ENCODE measurements at places on chromosomes 7 and 10.

GRCh38 chr7:85638394-85638793 is 451.5 kb upstream of the SEMA3D start:
- no peak for DNase-seq

- no peak for DNase-seq
Measured at GRCh38 chr10:38043516-38043915, 33.0 kb downstream of the ZNF33A start.

GRCh38 chr10:101157756-101158458 is 26.8 kb downstream of the TLX1 start:
- DNase-seq: no peak

DNA sequence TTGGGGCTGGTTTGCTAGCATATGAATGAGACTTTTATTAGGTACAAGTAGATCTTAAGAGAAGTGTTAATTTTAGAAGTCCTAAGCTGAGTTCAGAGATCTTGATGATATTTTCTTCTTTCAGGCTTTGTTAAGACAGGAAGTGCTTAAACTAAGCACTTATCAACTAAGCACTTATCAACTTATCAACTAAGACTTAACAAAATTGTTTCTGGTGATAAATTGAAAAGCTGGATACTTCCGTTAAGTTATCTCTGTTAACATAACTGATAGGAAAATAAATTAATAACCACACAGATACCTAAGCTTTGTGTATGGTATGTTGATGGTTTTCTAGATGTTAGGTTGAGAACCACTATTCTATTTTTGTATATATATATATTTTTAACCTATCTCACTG is 113.7 kb downstream of the PHTF2 start:
- no peak for DNase-seq

- DNase-seq: no peak
Measured at GRCh38 chr7:123030631-123031030, 35.1 kb upstream of the TAS2R16 start.

DNA sequence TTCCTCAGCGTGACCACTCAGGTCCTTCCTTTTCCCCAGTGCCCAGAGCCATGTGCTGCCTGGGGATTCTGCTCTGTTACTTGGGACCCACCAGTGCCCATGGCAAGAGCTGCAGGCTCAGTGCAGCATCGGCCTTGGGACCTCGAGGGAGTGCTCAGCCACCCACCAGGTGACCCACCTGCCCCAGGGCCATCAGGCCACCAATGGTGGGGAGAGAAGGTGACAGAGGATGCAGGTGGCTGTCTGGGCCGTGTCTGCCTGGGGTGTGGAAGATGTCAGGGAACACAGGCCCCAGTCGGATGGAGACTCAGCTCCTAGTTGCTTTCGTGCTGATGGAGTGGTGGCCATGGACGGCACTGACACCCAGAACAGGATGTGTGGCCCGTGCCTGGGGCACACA is 104.7 kb upstream of the FAM20C start:
- DNase-seq: no peak

DNA sequence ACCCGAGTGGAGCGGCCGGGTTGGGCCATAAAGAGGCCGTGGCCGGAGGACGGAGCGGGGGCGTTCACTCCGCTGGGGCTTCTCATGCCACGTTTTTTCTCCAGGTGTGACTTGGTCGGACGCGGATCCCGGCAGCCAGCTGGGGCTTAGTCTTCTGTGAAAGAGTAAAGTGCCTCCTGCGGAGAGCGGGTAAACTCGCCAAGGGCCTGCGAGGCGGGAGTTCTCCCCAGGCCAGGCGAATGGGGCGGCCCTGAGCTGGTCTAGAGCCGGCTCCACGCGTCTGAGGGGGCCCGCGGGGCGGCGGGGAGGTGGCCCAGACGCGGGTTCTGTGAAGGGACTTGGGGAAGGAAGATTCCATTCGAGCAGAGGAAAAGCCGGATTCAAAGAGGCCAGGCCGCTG is 86.3 kb upstream of the VIPR2 start:
- no peak for DNase-seq

GRCh38 chr10:102604439-102604841 is 39.8 kb upstream of the TRIM8 start:
- DNase-seq: no peak

- no peak for DNase-seq
Measured at GRCh38 chr7:155856656-155857055, 44.4 kb upstream of the SHH start.

- DNase-seq: no peak
Measured at GRCh38 chr10:108434559-108435252, 1270.2 kb upstream of the SORCS1 start.

- DNase-seq: no peak
Measured at GRCh38 chr7:66055321-66055956, 20.2 kb upstream of the ASL start.

All from heart right ventricle (tissue), 16 donors.